ENCODE measurements at places on chromosomes 3 and 15.
A peak's percentile ranks its signal among the peaks of the same experiment; 100 is the strongest.

DNA sequence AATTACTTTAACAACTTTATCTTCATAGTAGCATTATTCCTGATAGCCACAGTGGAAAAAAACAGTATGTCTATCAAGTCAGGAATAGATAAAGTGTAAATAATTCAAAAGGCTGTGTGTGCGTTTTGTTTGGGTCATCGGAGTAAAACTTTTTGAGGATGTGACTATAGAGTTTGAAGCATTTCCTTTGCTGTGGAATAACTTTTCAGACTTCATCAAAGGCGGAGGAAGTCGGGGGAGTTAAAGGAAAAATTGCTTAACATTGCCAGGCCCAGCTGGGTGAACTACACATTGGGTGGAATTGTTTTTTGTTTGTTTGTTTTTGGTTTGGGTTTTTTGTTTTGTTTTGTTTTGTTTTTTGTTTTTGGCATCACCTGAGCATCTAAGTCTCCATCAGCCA is 70.4 kb upstream of the CRTC3 start:
- DNase-seq, result no peak

DNA sequence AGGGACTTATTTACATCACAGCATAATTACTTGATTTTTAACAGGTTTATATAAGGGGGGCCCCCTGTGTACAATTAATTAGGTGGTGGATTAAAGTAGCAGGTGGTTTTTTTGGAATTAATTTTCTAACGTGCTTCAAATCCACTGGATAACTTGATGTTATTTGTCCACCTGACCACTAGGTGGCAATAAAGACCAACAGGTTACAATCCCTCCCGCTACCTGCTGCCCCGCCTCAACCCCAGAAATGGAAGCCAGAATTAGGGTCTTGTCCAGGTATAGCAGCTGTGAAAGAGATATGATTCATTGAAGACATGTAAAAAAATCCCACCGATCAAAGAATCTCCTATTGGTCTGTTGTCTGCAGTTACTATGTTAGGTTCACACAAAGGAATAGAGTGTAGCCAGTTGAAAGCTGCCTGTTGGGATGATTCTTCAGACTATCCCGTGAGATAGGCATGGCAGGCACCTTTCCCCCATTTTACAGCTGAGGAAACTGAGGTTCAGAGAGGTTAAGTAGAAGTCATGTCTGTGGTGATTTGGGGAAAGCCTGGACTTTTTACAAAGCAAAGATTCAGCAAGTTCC is 44.0 kb downstream of the MFSD1 start:
- peak; percentile 65 for DNase-seq

- DNase-seq, result no peak
These were observed 553.4 kb downstream of the OCA2 start for GRCh38 chr15:27545494-27546255.

DNA sequence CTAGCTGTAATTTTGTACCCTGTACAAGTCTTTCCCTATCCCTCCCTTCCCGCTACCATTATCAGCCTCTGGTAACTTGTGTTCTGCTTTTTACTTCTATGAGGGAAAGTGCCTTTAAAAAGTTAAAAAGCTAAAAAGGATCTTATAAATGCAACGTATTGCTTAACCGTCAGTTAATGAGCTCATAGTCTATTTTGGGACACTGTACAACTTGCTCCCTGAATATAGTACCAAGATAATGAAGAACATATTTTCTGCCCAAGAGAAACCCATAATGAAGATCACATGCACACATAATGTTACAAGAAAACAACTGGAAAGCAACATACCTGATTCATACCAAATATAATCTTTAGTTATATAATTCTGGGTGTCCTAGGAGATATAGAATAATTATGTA is 22.6 kb downstream of the ZIC1 start:
- no peak for DNase-seq

GRCh38 chr3:124621498-124621897 is 108.8 kb upstream of the UMPS start:
- DNase-seq, result no peak

DNA sequence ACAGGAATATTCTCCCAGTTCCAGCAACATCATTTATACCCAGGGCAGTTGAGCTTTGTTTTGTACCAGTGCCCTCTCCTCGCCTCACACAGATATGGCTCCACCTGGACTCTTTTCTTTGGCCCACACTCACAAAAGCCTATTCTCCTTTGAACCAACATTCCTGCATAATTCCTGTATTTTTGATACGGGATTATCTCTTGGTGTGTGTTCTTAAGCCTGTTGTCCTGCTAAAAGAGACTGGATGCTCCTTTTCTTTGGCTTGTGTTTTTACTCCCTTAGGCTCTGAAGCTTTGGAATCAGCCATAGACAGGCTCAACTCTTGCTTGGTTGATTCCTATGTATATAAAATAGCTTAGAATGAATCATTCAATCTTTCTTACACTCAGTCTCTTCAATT is 305.4 kb upstream of the SATB1 start:
- DNase-seq, result no peak

GRCh38 chr3:190345027-190345821 is 23.0 kb upstream of the CLDN1 start:
- no peak for DNase-seq

DNA sequence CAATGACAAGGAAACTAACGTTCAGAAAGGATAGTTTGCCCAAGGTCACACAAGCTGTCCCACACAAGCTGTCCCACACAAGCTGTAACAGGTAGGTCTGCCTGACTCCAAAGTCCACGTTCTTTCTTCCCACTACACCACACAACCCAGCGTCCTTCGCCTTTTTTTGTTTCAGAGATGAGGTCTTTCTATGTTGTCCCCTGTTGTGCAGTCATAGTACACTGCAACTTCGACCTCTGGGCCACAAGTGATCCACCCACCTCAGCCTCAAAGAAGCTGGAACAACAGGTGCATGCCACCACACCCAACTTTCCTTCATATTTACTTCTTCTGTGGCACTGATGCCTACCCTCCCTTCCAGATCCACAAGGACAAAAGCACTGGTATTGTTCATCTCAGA is 21.4 kb downstream of the MB21D2 start:
- DNase-seq, result no peak

- no peak for DNase-seq
These were observed 14.0 kb downstream of the KLHL18 start for GRCh38 chr3:47296562-47297302.

GRCh38 chr15:41256103-41256502 is 25.0 kb downstream of the CHP1 start:
- DNase-seq, result no peak

GRCh38 chr3:52752045-52752660 is 18.6 kb downstream of the NEK4 start:
- DNase-seq, result no peak

GRCh38 chr3:72889310-72890165 is 1.7 kb downstream of the GXYLT2 start:
- no peak for DNase-seq

DNA sequence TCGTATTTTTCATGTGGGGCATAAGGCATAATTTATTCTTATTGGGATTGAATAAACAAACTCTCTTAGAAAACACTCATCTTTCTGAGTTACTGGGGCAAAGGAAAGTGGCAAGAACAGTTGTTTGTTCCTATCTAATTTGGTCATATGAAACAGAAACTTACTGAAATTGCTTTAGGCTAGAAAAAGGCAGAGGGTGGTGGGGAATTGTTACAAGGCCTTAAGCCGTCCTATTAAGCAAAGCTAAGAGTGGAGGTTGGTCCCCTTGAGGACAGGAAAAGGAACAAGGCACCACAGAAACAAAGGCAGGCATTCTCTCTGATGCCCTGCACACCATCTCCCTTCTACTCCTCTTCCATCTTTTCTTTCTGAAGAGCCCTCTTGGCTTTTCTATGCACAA is 830.9 kb downstream of the EDEM1 start:
- no peak for DNase-seq

GRCh38 chr3:163951397-163951987 is 1126.8 kb downstream of the SI start:
- no peak for DNase-seq

- DNase-seq, result no peak
These were observed 278.9 kb downstream of the ULK4 start for GRCh38 chr3:41682996-41683395.

Measured in GM20000 (cell line).